Activated T-cell treated with anti-CD3 and anti-CD28 coated beads, Interleukin-2, amount 50 U/mL, for 72 hours (primary cell): ENCODE measurements at places on chromosomes 2 and 18.

DNA sequence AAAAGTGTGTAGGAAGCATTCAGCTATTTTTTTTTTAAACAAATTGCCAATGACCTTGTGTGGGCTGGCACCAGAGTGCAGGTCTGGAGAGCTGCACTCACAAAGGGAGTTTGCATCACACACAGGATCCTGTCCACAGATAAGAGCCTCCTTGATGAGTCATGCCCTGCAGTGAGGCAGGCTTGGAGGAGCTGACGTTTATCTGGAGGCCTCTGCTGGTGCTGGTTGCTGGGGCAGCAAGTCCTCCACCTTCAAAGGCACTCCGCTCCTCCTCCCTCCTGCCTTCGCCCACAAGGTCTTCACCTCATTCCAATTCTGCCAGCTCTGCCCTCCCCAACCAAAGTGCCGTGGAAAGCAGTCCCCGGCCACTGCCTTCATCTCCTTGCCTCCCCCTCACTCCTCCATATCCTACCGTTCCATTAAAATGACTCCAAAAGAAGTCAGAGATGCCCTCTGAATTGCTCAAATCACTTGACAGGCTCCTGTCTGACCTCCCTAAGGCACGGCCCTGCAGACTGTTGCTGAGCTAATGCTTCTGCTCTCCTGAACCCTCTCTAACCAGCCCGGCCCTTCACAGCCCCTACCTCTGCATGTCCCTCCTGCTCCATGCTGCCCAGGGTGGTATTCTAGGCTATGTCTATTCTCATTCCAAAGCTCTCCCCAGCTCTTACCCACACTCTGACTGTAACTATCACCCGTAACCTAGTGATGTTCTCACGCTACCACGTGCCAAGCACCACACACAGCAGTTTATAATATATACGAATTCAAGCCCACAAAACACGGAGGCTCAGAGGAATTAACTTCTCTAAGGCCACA is 30.9 kb downstream of the LONRF2 start:
- DNase-seq: peak; percentile 74

- peak; percentile 62 for DNase-seq
Measured at GRCh38 chr2:72859831-72860262, 27.4 kb upstream of the SPR start.

DNA sequence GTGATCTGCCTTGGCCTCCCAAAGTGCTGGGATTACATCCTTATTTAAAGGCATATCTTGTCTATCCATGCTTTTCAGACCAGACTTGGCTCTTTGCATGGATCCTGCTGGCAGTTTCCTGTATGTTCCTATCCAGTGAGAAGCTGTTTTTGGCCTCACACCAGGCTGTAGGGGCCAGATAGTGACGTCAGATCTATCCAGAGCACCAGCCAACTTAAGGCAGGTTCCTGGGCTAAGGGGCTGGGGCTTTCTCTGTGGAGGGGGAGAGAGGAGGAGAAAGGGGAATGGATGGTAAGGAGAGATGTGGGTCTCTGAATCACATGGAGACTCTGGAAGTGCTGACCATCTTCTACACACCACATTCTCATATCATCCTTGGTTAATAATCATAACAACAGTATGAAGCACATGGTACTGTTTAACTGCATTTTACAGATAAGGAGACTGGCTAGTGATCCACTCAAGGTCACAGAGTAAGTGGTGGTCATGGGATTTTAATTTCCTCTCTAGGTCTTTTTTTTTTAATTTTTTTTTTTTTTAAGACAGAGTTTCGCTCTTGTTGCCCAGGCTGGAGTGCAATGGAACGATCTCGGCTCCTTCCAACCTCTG is 2.0 kb upstream of the FAM117B start:
- no peak for DNase-seq

DNA sequence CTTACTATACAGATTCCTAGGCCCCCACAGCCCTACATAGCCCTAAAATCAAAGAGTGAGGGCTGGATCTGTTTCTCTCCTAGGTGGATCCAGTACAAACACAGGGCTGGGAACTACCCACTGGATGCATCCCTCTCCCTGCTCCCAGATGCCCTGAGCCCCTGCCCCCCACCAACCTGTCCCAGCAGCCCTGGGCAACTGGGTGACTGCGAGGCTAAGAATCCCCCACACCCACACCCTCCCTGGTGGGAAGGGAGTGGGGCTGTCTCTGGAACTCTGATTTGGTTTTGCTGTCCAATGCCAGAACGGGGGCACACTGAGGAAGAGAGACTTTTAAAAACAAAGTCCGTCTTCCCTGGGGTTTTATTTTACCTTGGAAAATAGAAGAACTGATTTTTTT is 113.1 kb downstream of the SMAD7 start:
- no peak for DNase-seq

- no peak for DNase-seq
Measured at GRCh38 chr2:239098288-239098970, 250.5 kb downstream of the TWIST2 start.

- DNase-seq: no peak
Measured at GRCh38 chr2:15421753-15422152, 139.4 kb downstream of the NBAS start.
